NCI-H460 (cell line): ENCODE measurements at places on chromosomes 1 and 21.

- DNase-seq = no peak
Observed at GRCh38 chr1:21594501-21594900, 74.7 kb downstream of the RAP1GAP start.

DNA sequence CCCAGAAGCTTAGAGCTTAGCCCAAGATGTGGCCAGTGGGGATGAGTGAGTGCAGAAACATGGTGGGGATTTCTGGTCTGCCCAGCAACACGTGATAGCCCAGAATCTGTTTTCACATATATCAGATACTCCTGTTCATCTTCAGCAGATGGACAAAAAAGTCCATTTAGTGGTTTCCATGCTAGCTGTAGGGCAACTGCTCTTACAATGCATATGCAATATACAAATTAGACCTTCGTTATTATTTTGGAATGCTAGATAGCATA lies 96.9 kb upstream of the SGIP1 start:
- DNase-seq = no peak

GRCh38 chr21:46639489-46640386 lies 4.3 kb downstream of the PRMT2 start:
- DNase-seq = peak; percentile 13

GRCh38 chr1:13762642-13763041 lies 62.7 kb downstream of the PRDM2 start:
- DNase-seq = no peak

DNA sequence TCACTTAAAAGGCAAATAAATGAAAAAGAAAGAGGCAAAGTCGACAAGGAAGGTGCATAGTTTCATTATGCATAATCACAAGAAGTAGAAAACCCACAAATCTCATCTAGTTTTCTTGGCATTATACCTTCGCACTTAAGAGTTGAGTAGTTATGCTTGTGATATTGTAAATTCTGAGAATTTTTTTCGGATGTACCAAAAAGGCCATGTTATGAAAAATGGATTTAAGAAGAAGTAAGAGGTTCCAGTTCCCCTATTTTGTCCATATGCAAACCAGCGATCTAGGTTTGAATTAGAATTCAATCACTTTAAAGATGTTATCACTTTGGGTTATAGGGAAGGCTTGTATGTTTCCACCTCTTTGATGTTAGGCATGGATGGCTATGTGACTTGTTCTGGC lies 7.9 kb upstream of the ERICH3 start:
- no peak for DNase-seq

DNA sequence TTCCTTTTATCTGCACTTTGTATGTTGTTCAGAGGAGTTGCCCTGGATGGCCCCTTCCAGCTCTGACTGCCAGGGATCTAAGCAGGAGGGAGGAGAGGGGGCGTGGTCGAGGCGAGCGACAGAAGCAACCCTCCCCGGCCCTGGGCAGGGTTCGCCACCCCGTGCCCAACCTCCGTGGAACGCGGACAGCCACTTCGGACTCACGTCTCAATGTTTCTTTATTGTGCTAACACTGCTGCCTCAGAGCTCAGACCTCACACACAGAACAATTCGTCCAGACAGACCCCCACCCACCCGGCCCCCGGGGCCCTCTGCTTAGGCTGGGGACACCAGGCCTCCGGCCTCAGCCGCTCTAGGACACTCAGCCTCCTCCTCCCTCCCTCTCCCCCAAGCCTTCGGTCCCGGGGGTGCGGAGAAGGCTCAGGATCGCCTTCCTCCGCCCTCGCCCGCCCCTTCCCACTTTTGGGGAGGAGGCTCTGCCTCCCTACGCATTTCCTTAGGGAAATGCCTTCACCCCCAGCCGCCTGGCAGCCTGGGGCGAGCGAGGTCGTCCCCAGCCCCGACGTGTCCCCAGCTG lies 8.3 kb downstream of the VSIG8 start:
- DNase-seq = peak; percentile 32

- DNase-seq = no peak
Observed at GRCh38 chr1:172084876-172085275, 243.6 kb downstream of the DNM3 start.

- DNase-seq = no peak
Observed at GRCh38 chr1:108531444-108531843, 28.5 kb upstream of the EEIG2 start.

DNA sequence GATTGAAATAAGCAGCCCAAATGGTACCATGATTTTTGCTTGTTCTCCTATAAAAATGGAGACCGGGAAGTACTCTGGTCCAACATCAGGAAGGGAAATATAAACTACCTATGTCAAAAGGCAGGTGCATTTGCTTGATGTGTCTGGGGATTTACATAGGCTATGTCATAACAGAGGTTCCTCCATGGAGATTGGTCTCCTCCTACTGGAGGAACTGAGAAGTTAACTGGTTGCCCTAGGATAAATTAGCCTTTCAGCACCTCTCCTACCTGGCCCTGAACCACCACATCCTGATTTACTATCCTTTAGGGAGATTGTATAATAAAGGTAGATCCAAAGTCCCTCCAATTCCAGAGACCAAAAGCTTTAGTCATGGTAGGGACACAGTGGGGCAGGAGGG lies 1109.3 kb upstream of the B3GALT2 start:
- peak; percentile 44 for DNase-seq

GRCh38 chr1:25026730-25027450 lies 96.8 kb upstream of the RUNX3 start:
- no peak for DNase-seq

GRCh38 chr1:202249436-202249835 lies 55.8 kb downstream of the LGR6 start:
- DNase-seq = no peak

DNA sequence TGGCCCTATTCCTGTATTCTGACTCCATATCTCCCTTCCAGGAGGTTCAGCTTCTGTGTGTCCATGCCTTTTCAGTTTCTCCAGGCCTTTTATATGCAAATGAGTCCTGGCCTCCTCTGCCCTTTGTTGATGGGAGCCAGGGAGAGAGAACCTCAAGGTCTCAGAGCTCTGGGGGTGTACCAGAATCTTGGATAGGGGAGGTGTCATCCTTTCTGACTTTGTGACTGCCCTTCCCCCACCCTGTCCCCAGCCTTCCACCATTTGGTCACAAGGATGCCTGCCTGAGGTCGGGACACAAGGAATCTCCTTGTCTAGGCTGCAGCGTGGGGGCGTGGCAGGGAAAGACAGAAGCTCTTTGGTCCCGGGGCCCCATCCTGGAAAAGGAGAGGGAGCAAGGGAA lies 18.6 kb downstream of the LURAP1 start:
- DNase-seq = no peak

DNA sequence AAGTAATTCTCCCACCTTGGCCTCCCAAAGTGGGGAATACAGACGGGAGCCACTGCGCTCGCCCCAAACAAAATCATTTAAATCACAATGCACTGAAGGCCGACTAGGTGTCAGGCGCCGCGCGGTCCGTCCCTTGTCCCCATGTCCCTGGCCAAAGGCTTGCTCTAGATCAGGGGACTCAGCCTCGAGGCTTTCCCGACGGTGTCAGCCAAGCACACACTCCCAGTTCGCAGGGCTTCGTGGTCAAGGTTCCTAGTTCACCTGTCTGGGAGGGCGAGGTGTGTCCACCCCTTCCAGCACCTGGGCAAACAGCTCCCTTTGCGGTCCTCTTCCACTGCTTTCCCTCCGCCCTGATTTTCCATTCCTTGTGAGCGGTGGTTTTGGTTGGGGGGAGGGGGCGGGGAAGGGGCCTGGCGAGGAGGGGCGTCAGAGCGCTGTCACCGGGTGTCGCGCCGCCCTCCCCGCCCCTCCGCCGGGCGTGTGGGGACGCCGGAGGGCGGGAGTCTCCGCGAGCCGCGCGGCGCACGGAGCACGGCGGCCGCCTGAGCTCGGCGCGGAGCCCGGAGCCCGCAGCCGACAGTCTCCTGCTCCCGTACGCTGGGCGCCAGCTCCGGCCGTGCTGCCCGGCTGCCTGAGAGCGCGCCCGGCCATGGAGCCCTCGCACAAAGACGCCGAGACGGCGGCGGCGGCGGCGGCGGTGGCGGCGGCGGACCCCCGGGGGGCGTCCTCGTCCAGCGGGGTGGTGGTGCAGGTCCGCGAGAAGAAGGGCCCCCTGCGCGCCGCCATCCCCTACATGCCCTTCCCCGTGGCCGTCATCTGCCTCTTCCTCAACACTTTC lies at the start of gene STUM:
STUM (plus strand) TSS at position 509 of the 838 bp plus-strand sequence; CDS start at position 650, 141 bp downstream.
- no peak for DNase-seq

- no peak for DNase-seq
Observed at GRCh38 chr1:205600085-205600484, 31.7 kb downstream of the ELK4 start.

DNA sequence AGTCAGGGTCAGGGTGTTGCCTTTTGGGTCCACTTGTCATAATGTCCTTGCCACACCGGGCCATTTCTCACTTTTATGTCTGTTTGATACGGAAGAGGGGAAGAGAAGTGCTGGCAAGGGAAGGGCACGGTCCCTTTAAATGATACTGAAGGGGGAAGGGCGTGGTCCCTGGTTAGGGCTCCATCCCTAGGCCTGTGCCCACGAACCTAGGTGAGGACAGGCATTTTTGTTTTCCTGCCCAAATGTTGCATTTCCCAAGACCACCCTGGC lies 25.2 kb downstream of the B3GALT5 start:
- no peak for DNase-seq

GRCh38 chr1:121448851-121449250 lies 264.1 kb downstream of the SRGAP2C start:
- DNase-seq = no peak

GRCh38 chr1:118249641-118250040 lies 64.6 kb upstream of the SPAG17 start:
- DNase-seq = no peak

DNA sequence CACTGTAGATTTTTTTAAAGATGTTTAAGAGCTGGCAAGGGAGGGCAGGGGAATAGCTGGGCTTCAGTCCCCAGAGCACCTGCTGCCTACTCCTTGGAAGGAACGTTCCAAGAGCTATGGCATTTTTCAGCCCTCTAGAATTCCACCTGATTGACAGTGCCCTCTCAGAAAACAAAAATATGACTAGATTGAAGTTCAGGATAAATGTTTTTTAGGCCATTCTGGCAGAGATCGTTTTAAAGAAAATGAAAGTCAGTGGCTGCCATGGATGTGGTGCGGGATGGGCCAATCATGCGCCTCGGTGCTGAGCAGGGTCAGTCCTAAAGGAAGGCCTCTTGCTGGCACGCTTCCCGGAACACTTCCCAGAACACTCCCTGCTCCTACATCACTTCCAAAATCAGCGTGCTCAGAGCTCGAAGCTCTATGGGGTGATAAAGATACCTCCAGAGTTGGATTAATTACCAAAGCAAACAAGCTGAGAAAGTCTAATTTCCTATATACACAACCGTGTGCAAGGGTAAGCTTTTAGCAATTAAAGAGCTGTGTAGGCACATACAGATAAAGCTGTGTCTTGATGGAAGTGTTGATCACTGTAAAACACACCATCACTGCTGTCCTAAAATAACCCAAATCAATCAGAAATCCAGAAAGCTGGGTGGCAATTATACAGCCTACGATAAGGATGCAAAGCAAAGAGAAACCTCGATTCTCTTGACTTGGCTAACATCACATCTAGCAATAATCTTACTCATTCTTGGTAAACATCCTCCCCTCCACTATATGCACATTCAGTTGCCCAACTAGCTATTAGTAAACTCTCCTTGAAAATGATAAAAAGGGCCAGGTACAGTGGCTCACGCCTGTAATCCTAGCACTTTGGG lies 34.6 kb downstream of the TGFBR3 start:
- DNase-seq = peak; percentile 41

GRCh38 chr1:89042491-89042890 lies 19.8 kb upstream of the GBP3 start:
- DNase-seq = no peak

GRCh38 chr1:112383759-112384370 lies 12.1 kb upstream of the CTTNBP2NL start:
- DNase-seq = no peak

- DNase-seq = no peak
Observed at GRCh38 chr1:116692879-116693278, 25.3 kb upstream of the IGSF3 start.

GRCh38 chr1:231871878-231872277 lies 245.3 kb downstream of the DISC1 start:
- DNase-seq = no peak

GRCh38 chr1:6831366-6831765 lies 46.1 kb downstream of the CAMTA1 start:
- no peak for DNase-seq

- DNase-seq = no peak
Observed at GRCh38 chr1:206808615-206809014, 36.3 kb upstream of the IL10 start.

GRCh38 chr1:158362482-158362881 lies 8.8 kb downstream of the CD1E start:
- no peak for DNase-seq

DNA sequence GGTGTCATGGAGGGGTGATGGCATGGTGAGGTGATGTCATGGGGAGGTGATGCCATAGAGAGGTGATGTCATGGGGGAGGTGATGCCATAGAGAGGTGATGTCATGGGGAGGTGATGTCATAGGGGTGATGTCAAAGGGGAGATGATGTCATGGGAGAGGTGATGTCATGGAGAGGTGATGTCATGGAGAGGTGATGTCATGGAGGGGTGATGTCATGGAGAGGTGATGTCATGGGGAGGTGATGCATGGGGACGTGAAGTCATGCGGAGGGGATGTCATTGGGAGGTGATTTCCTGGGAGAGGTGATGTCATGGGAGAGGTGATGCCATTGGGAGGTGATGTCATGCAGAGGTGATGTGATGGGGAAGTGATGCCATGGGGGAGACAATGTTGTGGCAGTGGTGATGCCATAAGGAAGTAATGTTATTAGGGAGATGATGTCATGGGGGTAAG lies 92.1 kb upstream of the C1orf174 start:
- DNase-seq = peak; percentile 2

DNA sequence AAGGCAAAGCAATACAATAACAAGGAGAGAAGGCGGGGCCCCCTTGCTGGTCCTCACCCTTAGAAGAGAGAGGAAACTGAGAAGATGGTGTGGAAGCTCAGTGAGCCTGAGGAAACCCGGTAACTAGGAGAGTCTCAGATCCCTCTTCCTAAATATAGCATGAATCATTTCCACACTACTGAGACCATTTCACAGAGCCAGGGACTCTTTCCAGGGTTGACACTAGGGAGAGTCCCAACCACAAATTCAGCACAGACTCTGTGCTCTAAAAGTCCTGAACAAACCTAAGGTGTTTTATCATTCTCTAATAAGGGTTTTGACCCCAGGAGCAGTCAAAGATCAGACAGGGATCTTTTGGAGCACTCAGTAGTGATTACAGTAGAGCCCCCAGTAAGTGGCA lies 647.7 kb downstream of the KCNT2 start:
- DNase-seq = no peak

- no peak for DNase-seq
Observed at GRCh38 chr1:166133857-166134256, 32.9 kb downstream of the FAM78B start.

DNA sequence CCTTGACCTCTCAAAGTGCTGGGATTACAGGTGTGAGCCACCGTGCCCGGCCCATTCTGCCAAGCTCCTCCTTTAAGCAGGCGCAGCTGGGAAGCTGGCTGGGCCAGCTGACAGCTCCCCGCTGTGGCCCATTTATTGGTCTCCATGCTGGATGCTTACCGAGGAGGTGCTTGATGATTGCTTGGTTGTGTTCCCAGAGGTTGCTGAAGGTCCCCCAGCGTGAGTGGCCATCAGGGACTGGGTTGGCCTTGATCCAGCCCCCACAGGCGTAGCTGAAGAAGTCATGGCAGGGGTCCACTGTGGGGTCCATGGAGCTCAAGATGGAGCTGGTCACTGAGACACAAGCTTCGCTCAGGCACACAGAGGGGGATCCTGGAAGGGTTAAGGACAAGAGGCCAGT lies 17.7 kb downstream of the ECE1 start:
- DNase-seq = no peak
